Foreskin keratinocyte (primary cell): ENCODE measurements at places on chromosomes 7 and 10.

GRCh38 chr10:1464881-1465417, 272.4 kb downstream of the ADARB2 start:
- no peak for DNase-seq

DNA sequence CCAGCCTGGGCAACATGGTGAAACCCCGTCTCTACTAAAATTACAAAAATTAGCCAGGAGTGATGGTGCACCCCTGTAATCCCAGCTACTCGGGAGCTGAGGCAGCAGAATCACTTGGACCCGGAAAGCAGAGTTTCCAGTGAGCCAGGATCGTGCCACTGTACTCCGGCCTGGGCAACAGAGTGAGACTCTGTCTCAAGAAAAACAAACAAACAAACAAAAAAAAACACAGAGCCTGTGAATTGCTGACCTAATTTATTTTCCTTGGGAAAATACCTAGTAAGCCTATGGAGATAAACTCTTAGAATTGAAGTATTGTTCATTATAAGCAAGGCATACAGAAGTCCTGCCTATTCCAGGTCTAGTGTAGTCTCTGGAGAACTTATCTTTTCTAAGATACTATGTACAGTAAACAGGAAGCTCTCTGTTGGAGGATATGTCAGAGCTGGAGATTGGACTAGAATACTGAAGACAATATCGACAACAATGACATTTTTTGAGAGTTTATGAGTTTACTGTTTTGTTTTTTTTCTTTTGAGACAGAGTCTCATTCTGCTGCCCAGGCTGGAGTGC, 14.9 kb downstream of the GTF2I start:
- no peak for DNase-seq

- DNase-seq = no peak
Measured at GRCh38 chr10:77609781-77610272, 27.8 kb downstream of the KCNMA1 start.

GRCh38 chr7:18675579-18675978, 180.0 kb downstream of the HDAC9 start:
- no peak for DNase-seq

GRCh38 chr10:74156919-74157289, 5.9 kb downstream of the ADK start:
- no peak for DNase-seq

DNA sequence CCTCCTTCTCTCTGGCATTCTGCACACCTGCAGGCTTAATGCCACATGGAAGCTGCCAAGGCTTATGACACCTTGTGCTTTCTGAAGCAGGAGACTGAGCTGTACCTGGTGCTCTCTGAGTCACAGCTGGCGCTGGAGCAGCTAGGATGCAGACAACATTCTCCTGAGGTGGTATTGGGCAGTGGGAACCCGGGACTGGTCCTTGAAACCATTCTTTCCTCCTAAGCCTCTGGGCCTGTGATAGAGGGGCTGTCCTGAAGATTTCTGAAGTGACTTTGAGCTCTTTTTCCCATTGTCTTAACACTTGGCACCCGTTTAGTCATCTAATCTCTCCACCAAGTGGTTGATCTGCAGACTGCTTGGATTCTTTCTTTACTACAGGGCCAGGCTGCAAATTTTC, 508.4 kb downstream of the TFEC start:
- DNase-seq = no peak

- no peak for DNase-seq
Measured at GRCh38 chr7:32018845-32019578, 51.2 kb downstream of the PDE1C start.

DNA sequence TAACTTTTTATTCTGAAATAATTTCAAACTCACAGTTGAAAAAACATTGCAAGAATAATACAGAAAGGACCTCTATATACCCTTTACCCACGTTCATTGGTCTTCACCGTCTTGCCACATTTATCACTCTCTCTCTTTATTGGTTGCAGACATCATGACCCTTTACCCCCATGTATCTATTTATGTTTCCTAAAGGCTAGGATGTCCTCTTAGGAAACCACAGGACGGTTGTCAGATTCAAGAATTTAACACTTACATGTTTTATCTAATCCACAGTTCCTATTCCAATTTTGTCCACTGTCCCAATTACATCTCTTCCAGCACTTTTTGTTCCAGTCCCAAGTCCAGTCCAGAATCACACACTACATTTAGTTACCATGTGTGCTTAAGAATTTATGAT, 67.6 kb upstream of the FGFR2 start:
- DNase-seq = no peak

GRCh38 chr10:99276848-99277486, 41.3 kb upstream of the HPSE2 start:
- DNase-seq = no peak

- DNase-seq = no peak
Measured at GRCh38 chr7:157927313-157927925, 590.6 kb downstream of the DNAJB6 start.

DNA sequence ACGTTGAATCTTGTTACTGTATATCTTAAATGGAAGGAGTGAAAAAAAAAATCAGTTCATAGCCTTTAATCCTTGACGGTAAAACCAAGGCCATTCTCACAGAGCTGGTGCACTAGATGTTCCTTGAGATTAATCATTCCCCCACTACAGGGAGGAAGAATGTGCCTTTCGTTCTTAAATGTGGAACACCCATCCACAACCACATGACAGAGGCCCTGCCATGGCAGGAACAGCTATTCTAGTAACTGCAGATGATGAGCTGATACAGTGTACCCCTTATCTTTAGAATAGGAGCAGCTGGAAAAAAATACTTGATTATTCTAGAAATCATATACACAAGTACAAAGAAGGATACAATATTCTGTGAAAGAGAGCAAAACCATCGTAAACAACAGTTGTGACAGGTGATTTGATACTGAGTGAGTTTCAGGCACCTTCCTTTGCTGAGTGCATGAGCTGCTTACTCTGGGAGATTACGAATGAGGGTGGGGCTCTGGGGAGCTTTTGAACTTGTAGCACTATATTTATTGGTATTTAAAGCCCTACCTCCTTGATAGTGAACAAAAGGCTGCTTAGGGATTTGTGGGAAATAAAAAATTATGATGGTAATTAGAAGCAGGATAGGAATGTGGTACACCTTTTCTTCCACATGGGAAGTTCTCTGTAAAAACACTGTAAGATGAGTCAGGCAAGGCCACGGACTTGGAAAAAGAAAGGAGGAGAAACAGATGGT, 244.4 kb upstream of the SLC26A5 start:
- DNase-seq = peak; percentile 10

DNA sequence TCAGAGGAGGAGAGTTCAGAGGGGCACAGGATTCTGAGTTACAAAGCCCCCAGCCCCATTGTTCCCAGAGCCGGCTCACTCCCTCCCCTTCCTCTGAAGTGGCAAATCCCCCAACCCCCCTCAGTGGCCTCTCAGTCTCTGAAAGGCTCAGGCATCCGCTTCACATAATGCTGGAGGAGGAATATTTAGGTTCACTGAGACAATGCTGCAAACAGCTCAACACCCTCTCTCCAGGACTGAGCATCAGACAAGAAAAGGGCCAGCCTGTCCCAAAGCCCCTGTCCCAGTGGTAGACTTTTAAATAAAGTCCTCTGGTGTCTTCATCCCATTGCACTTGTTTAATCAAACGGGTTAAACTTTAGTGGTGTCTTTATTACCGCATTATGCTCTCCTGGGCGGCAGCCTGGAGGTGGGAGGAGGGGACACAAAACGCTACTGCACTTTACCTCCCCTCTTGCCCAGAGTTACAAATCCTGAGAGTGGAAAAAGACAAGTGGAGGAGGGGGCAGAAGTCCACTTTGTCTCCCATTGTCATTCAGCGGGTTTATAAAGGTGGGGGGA, 257.9 kb downstream of the FGFR2 start:
- no peak for DNase-seq
